Upper lobe of right lung (tissue), 1 donor: ENCODE measurements at places on chromosomes 6 and 20.

DNA sequence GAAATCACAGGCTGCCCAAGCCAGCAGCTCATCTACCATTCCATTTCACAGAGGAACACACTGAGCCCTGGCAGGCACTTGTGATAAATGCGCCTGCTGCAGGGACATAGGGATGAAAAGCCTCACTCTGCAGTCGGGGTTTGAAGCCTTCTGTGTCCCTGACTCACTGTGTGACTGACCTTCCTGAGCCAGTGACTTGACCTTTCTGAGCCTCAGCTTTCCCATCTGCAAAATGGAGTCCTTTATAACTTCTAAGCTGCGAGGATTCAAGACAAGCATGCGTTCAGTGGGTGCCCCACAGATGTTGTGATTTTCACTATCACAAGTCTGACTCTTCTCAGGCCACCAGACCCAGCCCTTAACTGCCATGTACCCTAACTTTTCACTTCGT lies 5.5 kb downstream of the TGM2 start:
- DNase-seq, result no peak

DNA sequence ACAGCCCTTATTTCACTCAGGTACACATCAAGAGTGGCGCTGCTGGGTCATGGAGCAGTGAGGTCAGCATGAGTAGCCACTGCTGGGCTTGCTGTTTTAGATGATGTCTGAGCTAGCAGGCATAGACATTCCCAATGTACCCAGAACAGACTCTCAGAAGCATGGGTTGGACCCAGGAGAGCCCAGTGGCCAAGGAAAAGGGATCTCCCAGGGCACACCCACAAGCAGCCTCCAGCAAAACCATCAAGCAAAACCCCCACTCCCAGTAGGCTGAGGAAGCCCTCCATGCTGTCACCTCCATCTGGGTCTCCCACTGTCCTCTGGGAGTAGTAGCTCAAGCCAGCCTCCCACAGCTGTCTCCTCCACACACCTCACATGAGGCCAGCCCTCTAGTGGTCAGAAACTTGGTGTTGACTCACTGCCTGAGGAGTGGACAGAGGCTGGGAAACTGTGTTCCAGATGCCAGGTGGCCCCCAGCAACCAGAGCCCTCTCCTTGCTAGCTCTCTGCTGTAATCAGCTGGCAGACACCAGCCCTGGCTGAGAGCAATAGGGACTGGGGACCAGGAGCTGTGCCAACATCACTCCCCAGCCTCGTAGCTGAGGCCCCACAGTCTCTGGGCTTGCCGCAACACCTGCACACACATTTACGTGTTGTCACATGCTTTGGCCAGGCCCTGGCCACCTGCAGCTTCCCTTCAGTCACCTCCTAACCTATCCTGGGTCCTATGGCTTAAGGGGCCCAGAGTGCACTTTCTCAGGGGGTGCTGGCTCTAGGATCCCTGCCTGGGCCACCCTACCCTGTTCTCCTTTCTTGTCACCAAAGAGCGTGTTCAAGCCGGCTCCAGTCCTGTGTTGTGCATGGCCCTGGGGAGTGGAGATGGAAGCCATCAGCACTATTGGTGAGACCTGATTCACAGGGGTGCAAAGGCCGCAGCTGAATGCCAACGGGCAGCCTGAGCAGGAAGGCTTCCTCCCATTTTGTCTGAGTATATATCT lies 1.9 kb upstream of the AP5S1 start:
- no peak for DNase-seq

- no peak for DNase-seq
Measured at GRCh38 chr20:49318430-49319207, 40.8 kb upstream of the ZNFX1 start.

- no peak for DNase-seq
Measured at GRCh38 chr20:34988191-34988540, 32.5 kb downstream of the MYH7B start.

- no peak for DNase-seq
Measured at GRCh38 chr6:7848229-7848628, 62.4 kb downstream of the TXNDC5 start.

GRCh38 chr6:146050168-146050567 lies 21.3 kb downstream of the GRM1 start:
- DNase-seq, result no peak

- DNase-seq, result no peak
Measured at GRCh38 chr6:124671324-124671723, 290.9 kb upstream of the RNF217 start.

DNA sequence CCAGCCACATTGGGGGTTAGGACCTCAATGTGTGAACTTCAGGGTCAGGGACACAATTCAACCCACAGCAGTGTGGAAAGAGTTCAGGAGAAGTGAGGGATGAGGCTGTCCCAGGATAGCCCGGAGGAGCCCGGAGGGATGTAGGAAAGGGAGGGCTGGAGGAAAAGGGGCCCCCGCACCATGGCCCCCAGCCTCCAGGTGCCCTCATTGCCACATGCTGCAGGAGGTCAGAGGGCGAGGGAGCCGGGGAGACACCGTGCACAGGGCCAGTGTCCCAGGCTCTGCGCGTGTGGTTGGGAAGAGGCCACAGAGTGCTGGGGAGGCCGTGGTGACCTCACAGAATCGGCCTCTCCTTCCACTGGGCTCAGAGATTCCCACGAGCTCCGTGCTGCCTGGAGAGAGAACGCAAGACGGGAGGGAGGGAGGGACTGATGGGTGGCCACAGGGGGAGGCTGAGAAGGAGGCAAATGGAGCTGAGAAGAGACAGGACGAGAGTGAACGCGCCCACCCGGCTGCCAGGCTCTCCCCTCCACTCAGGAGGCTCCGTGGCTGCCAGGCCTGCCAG lies 215.1 kb downstream of the DLL1 start:
- no peak for DNase-seq

DNA sequence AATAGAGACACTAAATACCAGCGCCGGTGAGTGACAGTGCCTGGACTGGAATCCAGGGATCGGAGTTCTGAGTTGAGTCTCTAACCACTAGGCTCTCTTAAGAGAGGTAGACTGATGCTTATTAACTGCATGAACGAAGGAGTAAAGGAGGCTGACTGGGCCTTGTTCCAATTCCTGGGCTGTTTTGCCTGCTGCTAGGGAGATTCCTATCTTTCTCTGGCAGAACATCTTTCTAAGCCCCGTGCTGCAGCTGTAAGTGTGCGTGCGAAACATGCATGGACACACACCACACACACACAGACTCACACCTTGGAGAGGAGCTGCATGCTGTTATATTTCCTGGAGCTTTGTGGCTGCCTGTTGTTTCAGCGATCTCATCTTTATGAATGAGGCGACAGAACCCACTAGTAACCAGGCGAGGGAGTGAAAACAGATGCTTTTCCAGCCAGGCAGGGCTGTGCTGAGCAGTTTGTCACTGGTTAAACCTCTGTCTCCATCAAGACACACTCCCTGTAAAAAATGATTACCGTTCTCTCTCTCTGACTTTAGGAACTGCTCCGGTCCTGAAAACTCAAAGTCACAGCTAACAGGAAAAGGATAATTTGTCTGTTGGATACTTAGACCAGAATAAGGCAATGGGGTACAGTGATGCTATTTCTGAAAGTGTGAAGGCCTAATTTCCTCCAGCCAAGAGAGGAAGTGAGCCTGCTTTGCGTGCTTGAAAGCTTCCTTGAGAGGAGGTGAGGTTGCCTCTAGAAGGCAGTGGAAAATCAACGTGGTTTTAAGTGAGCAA lies 157.4 kb upstream of the ZNF217 start:
- no peak for DNase-seq

DNA sequence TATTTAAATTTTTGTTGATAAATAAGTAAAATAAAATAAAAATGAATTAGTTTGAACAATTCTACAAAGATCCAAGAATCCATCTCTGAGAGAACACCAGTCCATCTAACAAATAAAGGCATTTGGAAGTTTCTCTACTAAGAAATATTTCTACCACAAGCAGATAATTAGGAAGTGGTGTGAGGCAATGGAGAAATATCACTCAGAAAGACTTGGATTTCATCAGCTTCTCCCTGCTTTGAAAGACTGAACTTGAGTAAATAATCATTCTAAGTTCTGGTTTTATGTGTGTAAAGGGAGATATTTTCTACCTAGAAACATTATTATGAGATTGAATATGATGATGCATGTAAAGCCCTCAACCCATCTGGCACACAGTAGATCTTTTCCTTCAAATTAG lies 17.8 kb upstream of the TCF21 start:
- no peak for DNase-seq

- no peak for DNase-seq
Measured at GRCh38 chr6:137870744-137871247, 3.7 kb downstream of the TNFAIP3 start.

DNA sequence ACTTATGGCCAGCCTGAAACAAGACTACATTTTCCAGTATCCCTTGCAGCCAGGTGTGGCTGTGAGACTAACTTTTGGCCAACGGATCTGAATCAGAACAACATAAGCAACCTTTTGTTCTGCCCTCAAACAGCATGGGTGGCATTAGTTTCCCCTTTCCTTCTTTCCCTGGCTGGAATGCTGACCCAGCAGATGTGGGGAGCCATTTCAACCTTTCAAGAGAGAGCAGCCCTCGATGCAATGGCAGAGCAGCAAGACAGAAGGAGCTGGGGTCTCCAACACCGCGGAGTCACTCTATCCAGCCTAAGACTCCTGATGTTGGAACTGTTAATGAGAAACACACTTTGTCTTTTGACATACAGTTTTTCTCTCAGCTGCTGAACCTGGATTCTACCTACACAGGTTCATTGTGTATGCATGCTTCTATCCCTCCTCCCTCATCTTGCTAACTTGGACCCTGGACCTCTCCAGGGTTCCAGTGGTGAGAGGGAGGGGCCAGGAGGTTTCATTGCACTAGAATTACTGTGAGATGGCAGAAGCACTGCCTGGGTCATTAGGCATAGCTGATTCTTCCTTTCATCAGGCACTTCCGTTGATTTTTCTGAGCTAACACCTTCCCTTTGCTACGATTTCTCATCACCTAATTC lies 28.8 kb upstream of the DDR1 start:
- DNase-seq, result no peak

DNA sequence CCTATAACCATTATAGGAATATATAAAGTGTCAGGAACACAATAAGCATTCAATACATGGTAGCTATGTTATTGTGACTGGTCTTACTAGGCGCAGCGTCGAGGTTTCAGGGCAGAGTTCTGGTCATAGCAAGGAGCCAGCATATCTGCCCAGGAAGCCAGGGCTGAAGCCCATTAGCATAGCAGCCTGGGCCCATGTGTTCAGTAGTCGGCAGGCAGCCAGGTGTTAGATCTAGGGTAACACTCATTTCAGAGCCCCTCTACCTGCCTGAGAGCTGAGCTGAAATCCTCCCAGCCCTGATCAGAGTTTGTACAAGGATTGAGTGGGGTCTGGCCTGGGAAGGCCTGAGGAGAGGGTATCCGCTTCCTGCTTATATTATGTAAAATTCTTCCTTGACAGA lies 32.1 kb downstream of the C20orf173 start:
- DNase-seq, result no peak

DNA sequence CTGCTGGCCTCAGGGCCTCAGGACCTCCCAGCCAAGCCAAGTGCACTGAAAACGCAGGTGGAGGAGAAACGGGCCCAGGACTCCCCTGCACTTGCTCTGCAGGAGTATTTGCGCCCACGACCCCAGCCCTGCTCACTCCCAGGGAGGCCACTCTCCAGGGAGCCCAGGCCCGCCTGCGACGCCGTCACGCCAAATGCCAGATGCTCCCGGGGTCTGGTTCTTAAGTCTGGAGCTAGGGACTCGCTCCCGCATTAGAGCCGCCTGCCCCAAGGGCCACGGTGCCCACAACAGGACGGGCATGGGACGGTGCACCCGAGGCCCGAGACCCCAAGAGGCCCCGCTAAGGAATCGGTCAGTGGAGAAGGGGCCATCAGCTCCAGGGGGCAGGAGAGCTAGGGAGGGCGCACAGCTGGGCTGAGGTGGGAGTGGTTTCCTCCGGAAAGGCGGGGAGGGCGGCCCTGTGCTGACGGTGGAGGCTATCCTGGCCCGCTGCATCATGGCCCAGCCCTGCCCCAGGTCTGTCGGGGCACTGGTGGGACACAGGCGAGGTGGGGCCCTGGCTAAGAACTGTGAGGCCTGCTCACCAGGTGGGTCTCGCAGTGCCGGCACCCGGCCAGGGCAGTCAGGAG lies 44.1 kb upstream of the CHRNA4 start:
- DNase-seq, result no peak

DNA sequence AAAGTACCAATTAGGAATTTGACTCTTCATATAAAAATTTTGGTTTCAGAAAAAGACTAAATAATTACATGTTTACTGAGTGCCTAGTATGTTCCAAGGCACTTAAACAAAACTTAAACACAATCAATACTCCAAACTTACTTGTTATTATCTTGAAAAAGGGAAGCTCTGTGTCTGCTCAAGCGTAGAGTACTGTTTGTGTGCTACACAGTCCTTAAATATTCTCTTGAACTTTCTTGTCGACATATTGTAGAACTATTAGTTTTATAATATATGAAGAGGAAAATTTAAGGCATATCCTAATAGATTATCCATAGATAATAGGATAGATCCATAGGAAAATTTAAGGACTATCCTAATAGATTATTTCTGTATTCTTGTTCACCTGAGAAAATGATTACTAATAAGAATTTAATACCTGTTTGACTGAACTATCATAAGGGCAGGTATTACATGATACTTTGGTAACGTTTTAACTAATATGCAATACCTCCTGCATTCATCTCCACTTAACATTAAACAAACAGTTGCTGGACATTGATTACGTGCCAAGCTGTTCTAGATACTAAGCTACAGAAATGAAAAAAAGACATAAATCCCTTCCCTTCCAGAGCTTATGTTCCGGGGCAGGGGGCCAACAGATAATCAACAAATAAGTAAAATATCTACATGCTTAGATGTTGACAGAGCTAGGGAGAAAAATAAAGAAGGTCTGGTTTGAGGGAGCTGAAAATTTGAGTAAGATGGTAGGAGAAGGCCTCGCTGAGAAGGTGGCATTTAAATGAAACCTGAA lies 115.2 kb upstream of the BCLAF1 start:
- DNase-seq, result no peak

- peak; percentile 70 for DNase-seq
Measured at GRCh38 chr6:156826290-156826955, 49.2 kb downstream of the ARID1B start.

GRCh38 chr6:113642714-113643406 lies 214.3 kb upstream of the MARCKS start:
- no peak for DNase-seq

- DNase-seq, result peak; percentile 65
Measured at GRCh38 chr20:40991181-40991889, 37.3 kb upstream of the TOP1 start.

- DNase-seq, result no peak
Measured at GRCh38 chr6:125009578-125009977, 47.3 kb downstream of the RNF217 start.

- no peak for DNase-seq
Measured at GRCh38 chr6:89834884-89835792, 5.5 kb downstream of the CASP8AP2 start.

DNA sequence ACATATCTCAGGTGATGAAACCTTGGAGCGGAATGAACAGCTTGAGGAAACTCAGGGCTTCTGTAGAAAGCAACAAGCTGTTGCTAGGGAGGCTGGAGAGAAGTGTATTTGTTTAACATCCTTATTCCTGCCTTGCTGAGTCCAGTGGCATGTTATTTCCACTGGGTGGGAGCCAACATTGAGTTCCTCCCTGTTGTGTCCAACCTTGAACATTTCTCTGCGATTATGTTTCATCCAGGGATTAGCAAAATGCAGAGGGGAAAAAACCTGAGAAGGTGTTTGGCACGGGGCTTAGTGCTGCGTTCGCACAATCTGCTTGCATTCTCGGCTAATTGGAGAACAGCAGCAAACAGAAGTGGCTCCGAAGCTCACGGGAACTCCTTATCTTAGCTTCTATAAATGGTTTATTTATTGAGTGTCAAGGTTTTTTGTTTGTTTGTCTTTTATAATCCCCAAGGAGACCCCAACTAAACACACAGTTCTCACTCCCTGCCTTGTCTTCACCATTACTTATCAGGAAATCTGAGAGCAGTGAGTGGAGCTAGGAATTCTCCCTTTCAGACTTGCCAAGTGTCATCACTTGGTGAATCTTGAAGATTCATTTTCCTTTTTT lies 412.8 kb downstream of the CDC5L start:
- no peak for DNase-seq
